Sciatic nerve (tissue), 2 donors: ENCODE measurements at places on chromosomes 6 and 20.

GRCh38 chr6:151675746-151676459 is 131.6 kb upstream of the ESR1 start:
- DNase-seq: no peak

DNA sequence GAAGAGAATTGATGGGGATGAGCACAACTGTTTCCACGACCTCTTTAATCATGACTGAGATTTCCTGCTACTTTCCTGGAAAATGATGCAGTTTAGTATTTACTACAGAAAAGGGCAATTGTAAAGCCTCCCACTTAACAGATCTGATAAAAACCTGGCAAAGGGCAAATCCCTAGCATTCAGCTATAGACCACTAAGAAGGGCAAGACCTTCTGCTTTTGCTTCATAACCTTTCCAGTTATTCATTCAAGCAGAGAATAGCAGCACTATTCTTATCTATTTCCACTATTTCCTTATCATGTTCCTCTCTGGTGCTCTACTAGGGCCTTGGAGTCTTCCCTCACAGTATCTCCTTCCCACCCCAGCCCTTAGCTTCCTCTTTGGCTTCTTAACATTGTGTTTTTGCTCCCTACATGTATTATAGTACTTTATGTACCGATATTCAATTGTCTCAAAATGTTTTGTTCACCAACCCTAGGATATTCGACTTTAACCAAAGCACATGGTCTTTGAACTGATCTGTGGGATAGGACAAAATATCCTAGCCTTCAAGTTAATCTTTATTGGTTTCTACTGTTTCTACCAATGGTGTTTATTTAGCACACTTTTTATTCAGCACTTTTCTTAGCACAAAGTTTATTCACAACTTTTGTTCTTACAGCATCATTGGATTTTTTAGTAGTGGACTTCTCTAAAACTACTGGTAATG is 32.7 kb upstream of the MANEA start:
- DNase-seq: no peak

GRCh38 chr6:134584847-134585516 is 267.1 kb upstream of the SGK1 start:
- DNase-seq: no peak

- DNase-seq: no peak
Observed at GRCh38 chr6:167237438-167238145, 53.5 kb upstream of the UNC93A start.

DNA sequence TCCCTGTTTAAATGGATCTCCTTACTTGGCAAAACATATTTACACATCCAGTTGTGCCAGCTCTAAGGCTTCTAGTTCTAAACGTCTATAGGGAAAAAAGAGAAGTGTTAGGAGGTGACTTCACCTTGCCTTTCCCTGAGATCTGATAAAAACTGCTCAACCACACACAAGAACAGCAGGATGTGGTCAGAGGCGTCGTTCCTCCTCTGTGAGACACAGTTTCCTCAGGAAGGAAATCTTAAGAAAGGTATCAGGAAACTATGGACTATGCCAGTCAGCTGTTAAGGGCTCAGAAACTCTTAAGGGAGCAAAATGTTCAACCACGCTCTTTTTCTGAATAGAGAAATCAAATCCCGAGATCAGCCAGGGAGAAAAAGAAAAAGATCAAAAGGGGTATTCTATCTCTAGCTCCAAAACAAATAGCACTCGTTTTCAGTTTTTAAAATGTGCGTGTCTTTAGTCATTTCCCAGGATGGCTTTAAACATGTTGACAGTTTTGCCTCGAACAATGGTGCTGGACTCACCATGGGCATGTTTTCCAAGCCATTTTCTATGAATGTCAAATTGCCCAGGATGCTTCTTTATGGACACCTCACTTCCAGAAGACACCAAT is 154.5 kb downstream of the HACE1 start:
- DNase-seq: no peak

GRCh38 chr20:21240394-21240793 is 62.7 kb upstream of the XRN2 start:
- no peak for DNase-seq

GRCh38 chr6:152380993-152381898 is 255.9 kb downstream of the SYNE1 start:
- DNase-seq: peak; percentile 81
